Activated CD8-positive, alpha-beta memory T cell treated with anti-CD3 and anti-CD28 coated beads, Interleukin-2, amount 50 U/mL, for 4 hours (primary cell): ENCODE measurements at places on chromosomes 3 and 15.
A peak's percentile ranks its signal among the peaks of the same experiment; 100 is the strongest.

- no peak for DNase-seq
These were observed 60.1 kb downstream of the IGSF11 start for GRCh38 chr3:118974356-118975097.

- no peak for DNase-seq
These were observed 4.6 kb upstream of the SKIL start for GRCh38 chr3:170352936-170353335.

- DNase-seq, result no peak
These were observed 7.8 kb upstream of the WNT7A start for GRCh38 chr3:13887495-13888300.

- no peak for DNase-seq
These were observed 625 bp downstream of the LRRC15 start for GRCh38 chr3:194368918-194369317.

DNA sequence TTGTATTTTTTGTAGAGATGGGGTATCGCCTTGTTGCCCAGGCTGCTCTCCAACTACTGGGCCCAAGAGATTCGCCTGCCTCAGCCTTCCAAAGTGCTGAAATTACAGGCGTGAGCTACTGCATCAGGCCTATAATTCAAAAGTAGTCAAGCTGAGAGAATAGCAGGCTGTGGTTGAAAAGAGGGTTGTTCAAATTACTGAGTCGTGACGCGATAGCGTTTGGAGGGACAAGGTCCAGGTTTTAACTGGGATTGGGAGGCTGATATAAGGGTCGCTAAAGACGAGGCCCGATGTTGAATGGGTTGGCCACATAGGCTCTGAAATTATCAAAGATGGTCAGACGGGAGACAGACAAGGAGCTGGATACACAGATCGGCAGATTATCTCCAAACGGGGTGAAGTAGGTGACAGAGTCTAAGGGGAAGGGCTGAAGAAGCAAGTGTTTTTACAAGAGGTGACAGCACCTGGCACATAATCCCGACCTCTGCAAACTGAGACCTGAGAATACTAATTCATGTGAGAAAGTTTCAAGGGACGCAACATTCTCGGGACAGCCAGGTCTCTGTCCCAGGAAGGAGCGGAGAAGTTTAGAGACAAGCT lies 759 bp upstream of the ARID3B start:
- DNase-seq, result no peak

DNA sequence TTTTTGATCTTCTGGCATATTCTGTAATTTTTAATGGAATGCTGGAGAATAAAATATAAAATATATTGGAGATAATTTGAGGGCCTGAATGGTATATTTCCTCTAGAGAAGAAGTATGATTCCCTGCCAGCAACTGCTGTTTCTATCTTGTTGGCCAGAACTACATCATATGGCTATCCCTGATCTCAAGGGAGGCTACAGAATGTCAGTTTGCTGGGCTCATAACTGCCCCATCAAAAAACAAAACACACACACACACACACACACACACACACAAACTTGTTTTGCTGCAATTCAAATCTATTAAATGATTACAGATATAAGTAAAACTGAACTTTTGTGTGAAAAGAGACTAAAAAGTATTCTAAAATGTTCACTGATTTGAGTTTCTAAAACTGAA lies 51.0 kb downstream of the RASA2 start:
- DNase-seq, result no peak

- DNase-seq, result no peak
These were observed 556 bp downstream of the CHP1 start for GRCh38 chr15:41231422-41232226.

DNA sequence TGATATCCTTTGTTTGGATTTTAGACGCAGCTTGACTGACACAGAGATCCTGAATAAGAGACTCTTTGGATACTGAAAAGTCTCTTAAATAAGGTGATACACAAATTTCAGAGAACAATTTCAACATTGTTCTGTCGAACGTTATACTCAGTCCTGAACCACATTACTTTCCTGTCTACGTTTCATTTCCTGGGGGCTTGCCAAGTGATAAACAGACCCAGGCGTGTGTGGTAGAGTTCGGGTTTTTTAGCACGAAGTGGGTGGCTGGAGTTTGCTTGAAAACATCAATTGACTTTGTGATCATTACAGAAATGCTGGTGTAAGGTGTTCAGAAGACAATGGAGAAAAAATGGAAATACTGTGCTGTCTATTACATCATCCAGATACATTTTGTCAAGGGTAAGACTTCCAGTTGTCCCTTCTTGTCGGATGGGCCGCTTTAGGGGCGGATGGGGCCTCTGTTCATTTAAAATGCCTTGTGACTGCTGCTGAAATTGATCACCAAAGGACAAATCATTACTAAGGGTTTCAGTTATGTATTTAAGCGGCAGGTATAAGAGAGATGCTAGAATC lies at the start of gene CD96:
CD96 (plus strand) TSS at position 287 of the 573 bp plus-strand sequence; CDS start at position 339, 52 bp downstream.
- peak; percentile 68 for DNase-seq

GRCh38 chr3:175980486-175981090 lies 1121.5 kb downstream of the NAALADL2 start:
- DNase-seq, result no peak

- no peak for DNase-seq
These were observed 53.1 kb downstream of the TM2D3 start for GRCh38 chr15:101599091-101599490.

GRCh38 chr3:154730186-154730585 lies 300.2 kb upstream of the GPR149 start:
- DNase-seq, result no peak

DNA sequence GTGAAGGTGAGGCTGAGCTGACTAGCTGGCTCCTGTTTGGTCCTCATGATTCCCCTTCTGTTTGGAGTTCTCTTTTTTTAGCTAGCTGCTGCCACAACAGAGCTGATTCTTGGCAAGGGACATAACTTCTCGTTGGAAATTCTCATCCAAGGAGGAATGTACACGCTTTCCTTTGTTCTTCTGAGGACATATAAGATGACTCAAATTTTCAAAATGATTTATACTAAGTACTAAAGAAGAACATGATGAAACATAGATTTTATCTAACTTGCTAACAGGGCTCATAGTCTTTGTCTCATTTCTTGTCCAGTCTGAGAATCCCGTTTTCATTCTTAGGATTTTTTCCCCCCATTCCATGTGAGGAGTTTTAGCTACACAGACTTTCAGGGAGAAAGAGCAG lies 2.9 kb upstream of the TFG start:
- no peak for DNase-seq

GRCh38 chr15:101135532-101136166 lies 116.2 kb downstream of the CHSY1 start:
- DNase-seq, result no peak

DNA sequence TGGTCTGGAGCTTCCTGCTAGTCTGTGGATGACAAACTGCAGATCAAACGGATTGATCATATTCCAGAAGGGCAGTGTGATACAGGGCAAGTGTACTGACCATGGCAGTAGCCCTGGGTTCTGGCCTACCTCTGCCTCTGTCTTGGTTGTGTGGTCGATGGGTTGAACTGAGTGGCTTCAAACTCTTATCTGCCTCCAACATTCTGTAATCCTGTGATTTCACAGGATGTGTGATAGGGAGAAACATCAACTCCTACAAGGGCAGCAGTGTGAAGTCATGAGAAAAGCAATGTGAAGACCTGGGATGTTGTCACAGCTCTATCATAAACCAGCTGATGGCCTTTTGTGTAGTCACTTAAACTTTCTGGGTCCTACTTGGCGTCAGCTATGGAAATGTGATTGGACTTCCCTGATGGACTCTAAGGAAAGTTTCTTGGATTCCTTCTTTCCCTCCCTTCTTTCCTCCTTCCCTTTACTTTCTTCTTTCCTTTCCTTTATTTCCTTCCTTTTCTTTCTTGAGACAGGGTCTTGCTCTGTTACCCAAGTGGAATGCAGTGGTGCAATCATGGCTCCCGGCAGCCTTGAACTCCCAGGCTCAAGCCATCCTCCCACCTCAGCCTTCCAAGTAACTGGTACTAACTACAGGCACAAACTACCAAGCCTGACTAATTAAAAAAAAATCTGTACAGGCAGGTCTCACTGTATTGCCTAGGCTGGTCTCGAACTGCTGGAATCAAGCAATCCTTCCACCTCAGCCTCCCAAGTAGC lies 114.8 kb downstream of the BBX start:
- no peak for DNase-seq
